ENCODE measurements at places on chromosomes 5 and 9.

- no peak for DNase-seq
Measured at GRCh38 chr5:54754878-54755277, 230.5 kb downstream of the ESM1 start.

GRCh38 chr9:137319011-137319738 is 17.1 kb upstream of the NRARP start:
- DNase-seq = no peak

GRCh38 chr5:1268666-1269065 is 26.2 kb downstream of the TERT start:
- DNase-seq = peak; percentile 26

DNA sequence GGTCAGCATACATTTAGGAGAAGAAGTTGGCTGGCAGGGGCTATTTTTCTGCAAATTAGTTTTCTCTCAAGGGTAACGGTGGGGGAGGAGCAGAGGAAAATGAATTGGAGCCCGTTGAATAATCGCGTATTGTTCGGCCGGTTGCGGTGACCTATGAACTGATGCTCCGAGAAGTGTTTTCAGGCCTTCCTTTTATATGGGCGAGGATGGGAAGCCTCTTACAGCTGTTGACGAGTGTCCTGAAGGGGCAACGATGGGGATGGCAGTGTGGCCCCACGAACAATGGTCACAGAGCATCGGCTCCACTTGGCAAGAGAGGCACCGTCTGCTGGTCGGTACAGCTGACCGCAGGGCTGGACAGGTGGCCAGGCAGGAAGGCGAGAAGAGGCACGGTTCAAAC is 400.7 kb downstream of the ZSWIM6 start:
- DNase-seq = no peak

DNA sequence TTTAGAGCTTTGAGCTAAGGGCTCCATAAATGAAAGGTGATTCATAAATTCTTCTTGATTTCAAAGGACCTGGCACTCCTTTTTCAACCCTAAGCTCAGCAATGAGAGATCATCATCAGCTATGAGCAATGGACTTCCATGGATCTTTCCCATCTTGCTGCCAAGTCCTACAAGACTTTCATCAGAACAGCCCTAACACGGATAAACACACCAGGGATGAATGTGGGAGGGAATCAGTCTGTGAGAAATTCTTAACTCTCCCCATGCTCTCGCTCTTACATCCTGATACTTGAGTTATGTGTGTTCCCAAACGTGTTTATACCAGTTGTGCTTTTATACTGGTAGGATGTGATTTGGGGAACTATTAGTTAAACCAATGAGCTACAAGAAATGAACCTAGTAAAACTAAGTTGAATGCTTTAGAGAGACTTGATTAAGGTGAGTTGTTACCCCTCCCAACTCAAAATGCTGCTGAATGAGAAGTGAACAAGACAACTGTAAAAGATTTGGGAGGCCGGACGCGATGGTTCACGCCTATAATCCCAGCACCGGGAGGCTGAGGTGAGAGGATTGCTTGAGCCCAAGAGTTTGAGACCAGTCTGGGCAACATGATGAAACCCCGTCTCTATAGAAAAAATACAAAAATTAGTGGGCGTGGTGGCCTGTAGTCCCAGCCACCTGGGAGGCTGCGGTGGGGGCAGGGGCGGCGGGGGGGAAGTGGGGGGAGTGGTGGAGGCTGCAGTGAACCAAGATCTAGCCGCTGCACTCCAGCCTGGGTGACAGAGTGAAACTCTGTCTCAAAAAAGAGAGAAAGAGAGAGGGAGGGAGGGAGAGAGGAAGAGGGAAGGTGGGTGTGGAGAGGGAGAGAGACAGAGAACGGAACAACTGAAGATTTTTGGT is 5.2 kb upstream of the RPL26L1 start:
- DNase-seq = no peak

- DNase-seq = no peak
Measured at GRCh38 chr9:83598487-83598886, 24.5 kb upstream of the IDNK start.

DNA sequence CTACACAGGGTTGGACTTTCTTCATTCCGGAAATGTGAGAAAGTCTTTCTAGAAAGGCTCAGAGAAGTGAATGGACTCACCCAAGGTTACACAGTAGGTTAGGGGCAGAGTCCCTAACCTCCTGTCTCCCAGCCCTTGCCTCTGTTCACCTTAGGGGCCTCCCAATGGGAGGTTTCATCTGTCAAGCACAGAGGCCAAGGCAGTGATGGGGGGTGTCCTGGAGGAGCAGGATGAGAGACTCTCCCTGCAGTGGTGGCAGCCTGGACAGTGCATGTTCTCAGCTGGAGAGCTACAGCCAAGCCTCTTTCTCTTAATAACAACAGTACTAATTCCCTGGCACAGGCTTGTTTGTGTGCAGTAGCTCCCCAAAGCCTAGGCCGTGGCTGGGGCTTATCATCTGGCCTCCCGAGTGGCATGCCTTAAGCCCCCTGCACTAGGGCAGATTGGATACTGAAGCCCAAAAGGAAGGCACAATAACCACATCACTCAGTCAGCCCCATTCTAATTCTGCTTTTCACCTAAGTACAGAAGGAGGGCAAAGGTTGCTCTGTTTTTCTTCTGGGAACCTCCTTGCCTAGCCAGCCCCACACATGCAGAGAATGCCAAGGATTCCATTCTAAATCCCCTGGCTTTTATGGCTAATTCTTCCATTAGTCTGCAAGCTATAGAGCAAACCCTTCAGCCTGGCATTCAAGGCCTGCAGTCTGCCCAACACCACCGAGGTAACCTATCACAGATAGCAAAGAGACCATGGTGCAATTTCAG is 50.2 kb upstream of the XPA start:
- no peak for DNase-seq

DNA sequence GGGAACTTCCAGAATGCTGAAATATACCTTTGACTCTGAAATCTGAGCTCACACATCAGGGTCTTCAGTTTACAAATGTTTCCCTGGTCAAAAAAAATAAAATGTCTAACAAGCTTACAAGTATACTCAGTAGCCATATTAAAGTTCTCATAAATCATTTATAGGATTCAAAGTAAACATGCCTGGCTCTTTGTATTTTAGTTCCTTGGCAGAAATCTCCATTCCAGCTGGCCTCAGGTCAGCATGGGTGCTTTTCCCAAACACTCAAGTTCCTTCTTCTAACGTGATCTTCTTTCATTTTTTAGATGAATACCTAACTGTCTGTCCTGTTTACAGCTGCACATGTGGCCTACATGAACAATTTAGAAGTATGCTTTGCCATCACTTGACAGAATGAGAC is 263.2 kb downstream of the GAS1 start:
- no peak for DNase-seq

- no peak for DNase-seq
Measured at GRCh38 chr5:142845954-142846398, 75.8 kb downstream of the ARHGAP26 start.

GRCh38 chr5:132130918-132131715 is 57.5 kb downstream of the CSF2 start:
- no peak for DNase-seq

- no peak for DNase-seq
Measured at GRCh38 chr9:14415947-14416346, 102.0 kb upstream of the NFIB start.

DNA sequence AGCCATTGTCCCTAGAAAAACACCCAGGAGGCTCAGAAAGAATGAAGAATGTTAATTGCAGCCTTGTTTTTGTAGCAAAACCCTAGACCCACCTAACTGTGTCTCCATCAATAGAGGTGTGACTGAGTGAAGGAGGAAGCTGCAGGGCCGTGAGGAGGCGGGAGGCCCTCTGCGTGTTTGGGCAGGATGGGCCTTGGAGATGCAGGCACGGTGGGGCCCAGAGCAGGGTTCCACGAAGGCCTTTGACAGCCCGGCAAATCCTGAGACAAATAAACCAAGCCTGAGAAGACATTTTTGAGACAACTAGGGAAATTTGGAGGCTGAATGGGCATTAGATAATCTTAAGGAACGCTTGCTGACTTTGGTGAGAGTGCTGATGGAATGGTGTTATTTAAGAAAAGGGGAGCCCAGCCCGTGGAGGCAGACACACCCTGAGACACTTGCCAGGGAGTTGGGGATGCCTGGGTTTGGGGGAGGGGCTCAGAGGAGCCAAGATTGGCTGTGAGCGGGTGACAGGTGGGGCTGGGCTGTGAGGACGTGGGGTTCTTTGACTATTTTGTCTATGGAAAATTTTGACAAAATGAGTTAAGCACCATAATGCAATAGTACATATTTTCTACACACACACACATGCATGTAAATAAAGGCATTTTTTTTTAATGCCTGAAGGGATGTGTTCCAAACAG is 48.8 kb downstream of the BARX1 start:
- no peak for DNase-seq

DNA sequence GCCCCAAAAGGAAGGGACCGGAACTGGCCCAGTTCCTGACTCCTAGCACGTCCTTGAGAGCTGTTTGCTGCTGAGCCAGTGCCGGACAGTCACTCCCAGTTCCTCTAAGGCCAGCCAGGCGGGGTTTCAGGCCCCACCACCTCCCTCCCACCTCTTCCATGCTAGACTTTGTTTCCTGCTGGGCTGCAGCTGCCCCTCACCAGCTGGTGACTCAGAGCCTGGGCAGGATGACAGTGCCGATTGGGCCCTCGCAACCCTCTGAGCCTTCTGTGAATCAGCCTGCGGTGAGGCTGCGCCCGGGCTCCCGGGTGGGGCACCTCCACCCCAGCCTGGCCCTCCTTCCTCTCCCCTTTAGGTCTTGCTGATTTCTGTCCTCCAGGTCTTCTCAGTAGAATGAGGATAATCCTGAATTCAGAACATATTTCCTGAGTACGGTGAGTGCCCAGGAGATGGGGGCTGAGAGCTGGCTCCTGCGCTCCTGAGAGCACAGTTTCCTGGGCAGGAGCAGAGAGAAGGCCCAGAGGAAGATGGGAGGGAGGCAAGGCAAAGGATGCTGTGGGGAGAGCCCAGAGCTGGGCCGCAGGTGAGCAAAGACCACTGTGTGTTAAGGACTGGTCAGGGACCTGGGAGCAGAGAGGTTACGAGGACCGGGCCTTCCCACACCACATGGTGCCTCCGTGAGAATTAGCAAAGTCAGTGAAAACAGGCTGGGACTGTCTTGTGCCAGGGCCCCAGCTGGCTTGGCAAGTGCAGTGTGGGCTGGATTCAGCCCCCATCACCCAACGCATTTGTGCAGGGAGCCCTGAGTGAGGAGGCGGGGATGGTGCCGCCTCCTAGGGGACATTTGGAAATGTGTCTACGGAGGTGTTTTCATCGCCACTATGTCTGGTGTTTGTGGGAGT is 32.9 kb upstream of the STXBP1 start:
- peak; percentile 81 for DNase-seq

- peak; percentile 34 for DNase-seq
Measured at GRCh38 chr5:138032028-138032571, 779 bp downstream of the FAM13B start.

GRCh38 chr9:4553951-4554381 is 63.7 kb downstream of the SLC1A1 start:
- DNase-seq = no peak

- DNase-seq = no peak
Measured at GRCh38 chr5:126965061-126965475, 65.3 kb downstream of the MARCHF3 start.

- DNase-seq = no peak
Measured at GRCh38 chr5:179325296-179326031, 19.8 kb downstream of the ADAMTS2 start.

GRCh38 chr9:113370806-113371325 is 5.9 kb downstream of the HDHD3 start:
- no peak for DNase-seq

DNA sequence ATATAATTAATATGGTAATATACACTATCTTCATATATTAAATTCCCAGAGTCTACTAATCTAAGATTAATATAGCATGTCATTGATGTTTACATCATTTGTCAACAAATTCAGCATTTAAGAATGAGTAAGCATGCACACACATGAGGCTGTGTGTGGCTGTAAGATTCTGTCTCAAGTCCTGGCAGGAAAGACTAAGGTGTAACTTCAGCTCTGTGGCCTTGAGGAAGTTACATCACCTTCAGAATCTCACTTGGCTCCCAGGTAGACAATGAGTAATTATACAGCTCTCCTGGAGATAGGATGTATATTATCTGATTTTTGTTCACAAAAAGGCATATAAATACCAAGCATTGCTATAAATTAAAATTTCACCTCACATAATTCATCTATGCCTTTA is 119.4 kb upstream of the IQGAP2 start:
- no peak for DNase-seq

DNA sequence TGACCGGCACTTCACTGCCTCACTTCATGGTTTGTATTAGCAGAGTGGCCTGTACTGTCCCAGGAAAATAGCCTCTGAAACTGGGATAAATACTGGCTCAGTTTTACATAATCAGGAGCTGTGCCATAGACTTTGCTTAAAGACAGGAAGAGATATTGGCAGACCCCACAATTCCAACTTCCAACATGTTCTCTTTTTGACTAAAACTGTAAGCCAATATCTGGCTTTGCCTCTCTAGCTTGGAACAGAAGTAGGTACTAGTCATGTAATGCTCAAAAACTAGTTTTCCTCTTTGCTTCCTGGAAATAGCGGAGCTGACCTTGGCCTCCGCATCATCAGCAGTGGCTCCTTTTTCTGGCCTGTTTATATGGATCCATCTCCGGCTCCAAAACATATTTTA is 276.9 kb downstream of the CDH9 start:
- no peak for DNase-seq

GRCh38 chr9:36905101-36906066 is 128.7 kb downstream of the PAX5 start:
- DNase-seq = no peak

GRCh38 chr9:98010445-98010844 is 27.3 kb downstream of the ANP32B start:
- no peak for DNase-seq

DNA sequence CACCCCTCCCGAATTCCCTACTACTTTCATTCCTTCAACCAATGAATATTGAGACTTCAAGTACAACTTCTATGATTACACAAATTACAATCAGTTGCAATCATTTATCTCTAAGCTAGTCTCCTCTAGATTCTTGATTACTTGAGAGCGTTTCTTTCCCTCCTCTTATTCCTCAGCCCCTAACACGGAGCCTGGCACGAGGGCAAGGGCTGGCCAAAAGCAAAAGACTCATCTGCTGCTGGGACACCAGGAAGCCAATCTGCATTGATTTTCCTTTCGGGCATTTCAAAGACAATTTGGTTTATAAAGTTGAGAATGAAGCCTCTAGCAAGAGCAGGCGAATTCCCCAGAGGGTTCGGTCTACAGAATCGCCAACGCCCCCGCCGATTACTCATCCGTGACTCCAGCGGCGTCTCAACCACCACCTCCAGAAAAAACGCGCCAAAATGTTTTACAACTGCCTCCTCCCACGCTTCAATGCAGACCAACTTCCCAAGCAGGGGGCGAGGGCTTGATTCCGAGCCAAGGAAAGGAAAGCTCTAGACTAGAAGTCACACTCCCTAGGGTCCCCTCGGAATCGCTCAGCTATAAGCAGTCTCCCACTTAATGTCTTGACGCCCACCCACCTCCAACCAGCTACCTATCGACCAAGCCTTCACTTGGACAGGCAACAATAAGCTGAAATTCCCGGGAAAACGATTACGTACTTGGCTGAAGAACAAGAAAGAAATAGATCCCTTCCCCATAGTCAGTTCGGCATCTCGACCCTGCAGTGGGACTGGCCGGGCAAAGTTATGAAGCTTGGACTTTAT is 1.5 kb downstream of the PCSK1 start:
- peak; percentile 9 for DNase-seq

GRCh38 chr9:124373851-124374250 is 41.4 kb downstream of the PSMB7 start:
- no peak for DNase-seq
